ENCODE measurements at places on chromosomes 12 and 14.

DNA sequence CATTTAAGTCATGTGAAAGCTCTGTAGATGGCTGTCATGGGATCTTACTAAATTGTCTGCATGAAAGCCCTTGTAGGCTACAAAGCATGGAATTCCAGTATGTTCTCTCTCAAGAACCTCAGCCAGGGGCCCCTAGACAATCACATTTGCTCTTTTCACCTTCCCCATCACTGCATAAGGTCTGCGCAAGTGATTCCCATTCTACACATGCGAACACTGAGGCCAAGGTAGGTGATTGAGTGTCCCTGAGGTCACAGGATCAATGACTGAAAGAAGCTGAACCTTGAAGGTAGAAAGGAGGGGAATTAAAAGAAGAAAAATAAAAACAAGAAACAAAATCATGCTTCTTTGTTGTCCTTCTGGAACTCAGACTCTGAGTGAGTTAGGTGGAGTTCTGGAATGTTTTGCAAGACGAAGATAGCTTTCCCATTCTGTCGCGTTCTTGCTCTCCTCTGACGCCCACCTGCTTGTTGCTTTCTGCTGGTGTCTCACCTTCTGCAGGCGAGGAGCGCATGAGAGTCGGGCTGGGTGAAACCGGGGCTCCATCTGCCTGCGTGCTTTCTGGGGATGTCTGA, 79.9 kb downstream of the SPRING1 start:
- DNase-seq = no peak

DNA sequence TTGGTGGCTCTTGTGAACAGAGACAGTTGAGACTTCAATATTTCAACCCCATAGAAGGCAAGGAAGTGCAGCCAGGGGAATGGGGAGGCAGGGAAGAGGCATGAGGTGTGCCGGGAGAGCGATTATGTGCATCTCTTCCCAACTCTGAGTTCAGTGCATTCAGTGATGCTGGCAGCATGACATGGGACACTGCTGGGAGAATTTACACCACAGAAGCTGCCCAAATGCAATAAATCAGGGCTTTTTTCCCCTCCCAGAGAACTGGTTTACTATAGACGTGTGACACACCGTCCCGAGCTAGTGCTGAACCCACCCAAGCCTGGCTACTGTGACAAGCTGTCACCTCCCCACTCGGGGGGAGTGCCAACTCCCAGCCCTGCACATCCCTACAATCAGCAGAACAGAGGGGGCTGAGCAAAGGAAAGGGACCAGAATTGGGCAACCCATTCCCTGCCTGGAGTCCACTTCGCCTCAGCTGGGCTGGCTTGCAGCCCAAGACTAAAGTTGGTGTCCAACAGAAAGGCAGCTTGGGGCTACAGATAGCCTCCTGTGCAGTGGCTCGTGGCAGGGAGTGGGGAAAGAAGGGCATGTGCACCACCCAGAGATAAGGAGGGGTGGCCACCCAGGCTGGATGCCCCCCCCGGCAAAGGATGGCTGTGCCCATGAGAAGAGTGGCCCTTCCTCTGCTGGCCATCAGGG, 16.7 kb downstream of the AHSA1 start:
- DNase-seq = no peak

DNA sequence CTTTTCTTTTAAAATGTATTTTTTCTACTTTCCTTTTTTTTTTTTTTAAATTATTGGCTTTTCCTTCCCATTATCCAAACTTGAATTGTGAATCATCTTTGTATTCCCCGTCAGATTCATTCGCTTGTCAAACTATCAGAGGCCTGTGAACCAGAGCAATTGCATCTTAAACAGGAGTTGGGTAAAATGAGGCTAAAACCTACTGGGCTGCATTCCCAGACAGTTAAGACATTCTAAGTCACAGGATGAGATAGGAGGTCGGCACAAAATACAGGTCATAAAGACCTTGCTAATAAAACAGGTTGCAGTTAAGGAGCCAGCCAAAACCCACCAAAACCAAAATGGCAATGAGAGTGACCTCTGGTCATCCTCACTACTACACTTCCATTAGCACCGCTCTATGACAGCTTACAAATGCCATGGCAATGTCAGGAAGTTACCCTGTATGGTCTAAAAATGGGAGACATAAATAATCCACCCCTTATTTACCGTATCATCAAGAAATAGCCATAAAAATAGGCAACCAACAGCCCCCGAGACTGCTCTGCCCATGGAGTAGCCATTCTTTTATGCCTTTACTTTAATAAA, 19.9 kb downstream of the FUT8 start:
- no peak for DNase-seq

DNA sequence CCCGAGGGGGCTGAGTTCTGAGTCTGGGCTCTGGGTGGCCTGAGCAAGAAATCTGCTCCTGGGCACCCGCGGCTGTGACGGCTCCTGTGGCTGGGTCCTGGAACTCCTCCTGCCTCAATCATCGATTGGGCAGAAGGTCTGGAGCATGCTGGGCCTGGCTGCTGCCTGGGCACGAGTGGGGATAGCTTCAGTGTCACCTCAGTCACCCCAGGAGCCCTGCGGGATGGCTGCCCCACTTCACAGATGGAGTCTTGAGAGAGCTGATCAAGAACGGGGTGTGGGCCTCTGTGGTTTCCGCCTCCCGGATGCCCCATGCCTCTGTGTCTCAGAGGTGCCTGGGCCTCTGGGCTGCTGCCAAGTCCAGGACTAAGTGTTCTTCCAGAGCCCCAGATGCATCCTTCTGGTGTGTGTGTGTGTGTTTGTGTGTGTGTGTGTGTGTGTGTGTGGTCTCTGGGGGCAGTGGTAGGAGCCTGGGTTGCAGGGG, 185.6 kb upstream of the C14orf180 start:
- DNase-seq = peak; percentile 46

GRCh38 chr12:4287325-4288211, 14.0 kb downstream of the CCND2 start:
- no peak for DNase-seq

DNA sequence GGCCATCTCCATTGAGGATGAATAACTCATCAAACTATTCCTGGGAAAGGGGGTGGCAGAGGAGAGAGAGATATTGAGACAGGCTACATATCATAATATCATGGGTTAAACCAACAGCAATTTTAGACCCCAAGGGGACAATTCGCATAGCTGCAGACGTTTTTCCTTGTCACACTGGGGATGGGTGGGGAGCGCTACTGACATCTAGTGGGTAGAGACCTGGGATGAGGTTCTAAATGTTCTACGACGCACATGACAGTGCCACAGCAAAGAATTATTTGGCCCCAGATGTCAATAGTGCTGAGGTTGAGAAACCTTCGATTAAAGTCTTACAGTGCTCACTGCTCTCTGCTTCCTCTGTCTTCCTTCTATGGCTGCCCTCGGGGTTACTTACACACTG, 425.6 kb downstream of the NRXN3 start:
- DNase-seq = no peak

GRCh38 chr14:34461334-34462131, 507 bp downstream of the SPTSSA start:
- no peak for DNase-seq

- DNase-seq = no peak
These were observed 504.9 kb downstream of the VRK1 start for GRCh38 chr14:97301931-97302559.

- DNase-seq = no peak
These were observed 5.5 kb downstream of the SP7 start for GRCh38 chr12:53330671-53331070.

- no peak for DNase-seq
These were observed 28.7 kb upstream of the CPNE8 start for GRCh38 chr12:38934078-38934584.

DNA sequence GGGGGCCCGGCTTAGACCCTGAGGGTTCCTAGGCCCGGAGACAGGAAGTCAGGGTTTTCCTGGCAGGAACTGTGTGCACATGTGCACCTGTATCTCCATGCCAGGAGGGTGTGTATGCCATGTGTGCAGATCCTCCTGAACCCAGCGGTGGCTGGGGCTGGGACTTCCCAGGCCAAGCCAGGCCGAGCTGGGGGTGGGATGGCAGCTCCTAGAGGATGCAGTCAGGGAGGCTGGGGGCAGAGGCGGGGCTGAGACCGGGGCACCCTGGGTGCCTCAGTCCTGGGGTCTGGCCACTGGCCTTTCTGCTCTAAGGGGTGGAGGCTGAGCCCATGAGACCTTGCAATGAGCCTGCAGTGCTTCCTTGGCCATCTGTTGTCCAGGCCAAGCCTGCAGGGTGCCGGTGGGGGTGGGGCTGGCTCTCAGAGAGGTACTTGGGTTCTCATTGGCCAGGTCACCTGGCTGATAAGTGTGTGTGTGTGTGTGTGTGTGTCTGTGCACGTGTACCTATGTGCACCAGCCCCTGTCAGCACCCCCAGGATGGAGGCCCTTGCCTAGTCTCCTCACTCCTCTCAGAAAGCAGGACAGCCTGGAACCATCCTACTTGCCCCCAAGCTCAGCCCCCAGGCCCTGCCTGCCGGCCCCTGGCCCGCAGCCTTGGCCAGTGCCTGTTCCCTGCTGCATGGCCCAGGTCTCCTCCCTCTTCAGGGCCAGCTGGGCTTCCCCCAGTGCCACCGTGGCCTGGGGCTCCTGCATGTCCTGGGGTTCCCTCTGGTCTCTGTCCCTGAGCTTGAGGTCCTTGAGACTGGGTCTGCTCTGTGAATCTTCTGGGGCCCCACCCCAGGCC, 10.6 kb upstream of the TNFAIP2 start:
- no peak for DNase-seq

- DNase-seq = no peak
These were observed 326.2 kb upstream of the RGS6 start for GRCh38 chr14:71606064-71606463.

DNA sequence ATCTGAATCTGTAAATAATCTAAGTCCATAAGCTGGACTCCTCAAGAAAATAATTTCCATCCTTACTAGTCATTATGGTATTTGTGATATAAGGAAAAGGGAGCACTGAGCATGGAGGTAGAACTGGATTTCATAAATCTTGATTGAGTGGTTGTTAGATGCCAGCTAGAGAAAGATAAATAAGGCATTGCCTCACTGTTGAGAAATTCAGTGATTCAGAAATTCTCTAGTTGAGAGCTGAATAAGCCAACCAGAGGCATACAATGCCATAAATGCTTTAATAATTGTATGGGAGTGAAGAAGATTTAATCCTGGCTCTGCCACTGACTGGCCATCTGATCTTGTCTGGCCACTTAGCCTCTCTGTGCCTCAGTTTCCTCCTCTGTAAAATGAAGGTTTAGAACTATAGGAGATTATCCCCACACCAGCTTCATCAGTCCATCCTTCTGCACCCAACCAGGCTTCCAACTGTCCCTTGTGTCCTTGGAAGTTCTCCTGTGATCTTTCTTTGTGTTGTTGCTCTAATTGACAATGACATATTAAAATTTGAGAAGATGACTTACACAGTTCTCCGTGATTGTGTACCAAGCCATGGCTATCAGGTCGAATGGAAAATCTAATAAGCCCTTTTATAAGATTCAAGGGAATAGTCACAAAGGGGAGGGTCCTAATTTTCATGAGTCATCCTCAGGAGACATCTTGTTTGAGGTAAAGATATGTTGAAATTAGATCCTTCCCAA, 394.3 kb downstream of the EGLN3 start:
- DNase-seq = no peak

DNA sequence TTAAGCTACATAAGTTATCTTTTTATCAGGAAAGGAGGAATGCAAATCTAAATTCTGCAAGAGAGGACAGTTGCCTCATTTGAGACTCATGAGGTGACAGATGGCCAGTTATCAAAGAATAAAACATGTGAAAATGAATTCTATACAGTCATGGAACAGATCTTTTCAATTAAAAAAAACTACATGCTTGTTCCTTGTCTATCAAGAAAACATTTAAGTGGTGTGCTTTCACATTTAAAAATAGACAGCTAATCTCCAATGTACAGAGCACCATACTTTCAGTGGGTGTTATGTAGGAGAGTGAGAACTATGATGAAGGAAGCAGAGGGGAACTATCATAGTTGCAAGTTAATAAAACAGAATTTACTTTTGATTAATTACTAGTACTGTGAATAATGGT, 76.7 kb upstream of the TTC7B start:
- DNase-seq = no peak

DNA sequence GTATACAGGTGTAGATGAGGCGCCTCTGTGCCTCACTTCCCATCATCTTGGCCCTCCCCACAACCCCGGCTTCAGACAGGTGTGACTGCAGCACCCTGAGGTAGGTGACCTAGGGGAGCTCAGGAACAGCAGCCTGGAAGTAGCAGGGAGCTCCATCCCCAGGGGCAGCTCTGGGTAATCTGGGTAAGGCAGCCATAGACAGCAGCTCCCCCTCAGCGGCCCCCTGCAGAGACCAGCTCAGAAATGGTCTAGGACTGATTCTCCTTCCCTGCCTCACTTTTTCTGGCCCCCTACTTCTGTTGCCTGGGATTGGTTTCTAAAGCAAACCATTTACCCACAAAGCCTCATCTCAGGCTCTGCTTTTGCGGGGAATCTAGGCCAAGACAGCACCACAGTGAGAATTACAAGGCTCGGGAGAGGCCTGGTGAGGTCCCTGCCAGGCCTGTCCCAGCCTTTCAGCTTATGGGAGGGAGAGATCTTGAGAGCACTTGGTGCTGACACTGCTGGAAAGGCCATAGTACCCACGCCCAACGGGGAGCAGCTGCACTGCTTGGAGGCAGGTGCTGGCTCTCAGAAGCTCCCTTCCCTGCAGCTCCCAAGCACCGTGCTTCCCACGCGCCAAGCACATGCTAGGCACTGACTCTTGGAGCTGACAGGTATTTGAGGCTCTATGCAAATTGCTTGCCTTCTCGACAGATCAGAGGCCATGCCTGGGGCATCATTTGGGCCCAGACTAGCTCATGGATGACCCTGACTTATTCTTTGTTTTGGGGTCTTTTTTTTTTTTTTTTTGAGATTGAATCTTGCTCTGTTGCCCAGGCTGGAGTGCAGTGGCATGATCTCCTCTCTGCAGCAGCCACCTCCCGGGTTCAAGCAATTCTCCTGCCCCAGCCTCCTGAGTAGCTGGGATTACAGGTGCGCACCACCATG, 45.1 kb upstream of the TRAF3 start:
- no peak for DNase-seq

DNA sequence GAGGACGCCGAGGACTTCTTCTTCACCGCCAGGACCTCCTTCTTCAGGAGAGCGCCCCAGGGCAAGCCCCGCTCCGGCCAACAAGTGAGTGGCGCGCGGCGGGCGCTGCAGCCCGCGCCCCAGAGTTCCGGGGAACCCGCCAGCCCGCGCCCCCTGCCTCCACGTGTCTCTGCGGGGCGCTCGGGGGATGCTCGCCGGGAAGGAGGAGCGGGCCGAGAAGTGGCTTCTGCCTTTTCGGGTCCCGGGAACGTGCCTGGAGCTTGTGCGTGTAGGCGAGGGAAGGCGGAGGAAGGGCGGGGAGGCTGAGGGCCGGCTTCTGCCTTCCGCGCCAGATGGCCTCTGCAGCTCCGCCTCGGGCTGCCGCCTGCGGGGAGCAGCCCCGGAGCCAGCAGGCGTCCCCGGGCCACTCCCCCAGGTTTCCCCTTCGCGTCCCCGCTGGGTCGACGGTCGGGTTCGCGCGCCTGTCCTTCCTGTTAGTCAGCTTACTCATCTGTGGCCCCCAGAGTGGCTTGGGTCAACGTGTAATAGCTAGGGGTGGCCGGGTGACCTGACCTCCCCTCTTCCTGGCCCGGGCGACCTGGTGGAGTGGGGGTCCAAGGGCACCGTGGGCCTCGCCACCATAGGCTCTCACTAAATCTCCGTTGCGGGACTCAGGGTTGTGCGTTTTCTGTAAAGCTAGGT, 505 bp downstream of the RASSF3 start:
- DNase-seq = peak; percentile 67

- no peak for DNase-seq
These were observed 231.1 kb downstream of the CACNA1C start for GRCh38 chr12:2283916-2284315.
